ENCODE measurements at places on chromosomes 2 and 18.

- no peak for DNase-seq
Measured at GRCh38 chr2:15494877-15495276, 66.3 kb downstream of the NBAS start.

GRCh38 chr2:232214053-232214452, 164.5 kb upstream of the ALPP start:
- no peak for DNase-seq

DNA sequence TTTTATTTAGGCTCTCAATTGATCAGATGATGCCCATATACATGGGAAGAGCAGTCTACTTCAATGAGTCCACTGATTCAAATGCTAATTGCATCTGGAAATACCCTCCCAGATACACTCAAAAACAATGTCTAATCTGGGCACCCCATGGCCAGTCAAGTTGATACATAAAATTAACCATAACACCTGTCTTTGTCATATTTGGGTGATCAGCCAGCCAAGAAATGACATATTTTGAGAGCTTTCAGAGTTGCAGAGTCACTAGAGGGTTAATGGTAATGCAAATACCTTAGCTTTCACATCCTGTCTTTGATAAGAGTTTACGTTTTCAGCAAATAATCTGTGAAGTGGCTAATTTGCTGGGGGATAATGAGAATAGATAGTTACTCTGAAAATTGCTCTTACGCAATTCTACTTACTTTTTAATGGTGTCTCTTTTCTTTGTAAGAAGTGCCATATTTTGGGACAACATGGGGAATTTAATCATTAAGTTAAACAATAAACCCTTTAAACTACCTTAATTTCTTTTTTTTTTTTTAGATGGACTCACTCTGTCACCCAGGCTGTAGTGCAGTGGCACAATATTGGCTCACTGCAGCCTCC, 49.1 kb downstream of the CCDC195 start:
- DNase-seq, result no peak

- DNase-seq, result no peak
Measured at GRCh38 chr2:16470936-16471490, 194.6 kb downstream of the CYRIA start.

DNA sequence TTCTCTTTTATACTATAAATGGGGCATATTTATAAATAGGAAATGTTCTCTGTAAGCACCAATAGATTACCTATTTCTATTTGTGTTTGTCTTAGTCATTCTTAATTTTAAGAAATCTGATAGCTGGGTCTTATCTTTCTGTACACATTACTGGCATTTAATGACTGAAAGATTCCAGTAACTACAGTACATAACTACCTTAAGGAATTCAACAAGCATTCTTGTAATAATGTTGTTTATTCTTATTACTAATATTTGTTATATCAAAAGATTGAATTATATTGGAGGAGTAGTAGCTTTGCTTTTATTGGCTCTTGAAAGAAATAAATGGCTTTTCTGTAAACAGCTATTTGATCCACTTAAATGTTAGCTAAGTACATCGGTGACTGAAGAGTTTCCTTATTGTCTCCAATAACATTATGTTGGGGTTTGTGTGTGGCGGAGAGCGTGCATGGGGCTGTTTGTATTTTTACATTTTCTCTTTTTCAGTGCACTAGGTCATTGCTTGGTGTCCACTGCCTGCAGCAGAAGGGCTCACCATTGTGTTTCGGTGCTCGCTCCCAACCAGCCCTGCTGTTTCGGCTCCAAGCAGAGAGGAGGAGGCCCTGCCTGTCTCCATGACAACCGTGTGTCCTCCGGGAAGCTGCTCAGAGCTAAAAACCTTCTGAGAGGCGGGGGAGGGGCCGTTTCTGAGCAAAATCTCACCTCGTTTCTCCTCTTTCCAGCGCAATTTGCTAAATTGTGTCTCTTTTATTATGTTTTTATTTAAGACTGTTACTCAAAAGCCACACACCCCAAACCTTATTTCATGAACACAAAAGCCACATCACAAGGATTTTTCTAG, 112.5 kb upstream of the SLC38A11 start:
- DNase-seq, result no peak

DNA sequence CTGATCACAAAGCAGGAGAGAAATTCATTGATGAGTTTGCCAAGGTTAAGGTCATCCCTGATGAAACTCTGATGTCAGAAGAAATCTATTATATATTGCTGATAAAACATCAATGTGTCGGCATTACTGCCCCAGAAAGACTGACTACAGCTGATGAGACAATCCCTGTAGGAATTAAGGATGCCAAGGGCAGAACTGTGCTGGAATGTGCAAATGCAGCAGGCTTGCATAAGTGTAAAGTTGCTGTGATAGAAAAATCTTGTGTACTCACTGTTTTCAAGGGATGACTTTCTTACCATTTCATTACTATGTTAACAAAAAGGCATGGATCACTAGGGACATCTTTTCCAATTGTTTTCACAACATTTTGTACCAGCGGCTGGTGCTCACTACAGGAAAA, 19.7 kb upstream of the MARCO start:
- DNase-seq, result no peak

GRCh38 chr18:34639687-34640086, 70.4 kb upstream of the DTNA start:
- DNase-seq, result no peak

DNA sequence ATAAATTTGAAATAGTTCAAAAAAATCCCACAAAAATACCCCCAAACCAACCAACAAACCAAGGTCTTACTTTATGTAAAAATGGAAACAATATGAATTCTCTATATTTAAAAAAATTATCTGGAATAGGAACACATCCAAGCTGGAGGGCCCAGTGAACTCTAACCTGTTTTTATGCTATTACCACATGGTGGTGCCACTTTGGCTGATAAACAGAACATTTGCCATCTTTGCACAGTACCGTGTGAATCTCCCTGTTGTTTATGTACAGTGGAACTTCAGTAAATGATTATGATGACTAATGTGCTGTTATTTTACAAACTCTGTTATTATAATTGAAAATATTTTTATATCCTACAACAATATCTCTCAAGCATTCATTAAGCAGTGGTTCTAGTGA, 145.3 kb upstream of the SMAD7 start:
- no peak for DNase-seq

DNA sequence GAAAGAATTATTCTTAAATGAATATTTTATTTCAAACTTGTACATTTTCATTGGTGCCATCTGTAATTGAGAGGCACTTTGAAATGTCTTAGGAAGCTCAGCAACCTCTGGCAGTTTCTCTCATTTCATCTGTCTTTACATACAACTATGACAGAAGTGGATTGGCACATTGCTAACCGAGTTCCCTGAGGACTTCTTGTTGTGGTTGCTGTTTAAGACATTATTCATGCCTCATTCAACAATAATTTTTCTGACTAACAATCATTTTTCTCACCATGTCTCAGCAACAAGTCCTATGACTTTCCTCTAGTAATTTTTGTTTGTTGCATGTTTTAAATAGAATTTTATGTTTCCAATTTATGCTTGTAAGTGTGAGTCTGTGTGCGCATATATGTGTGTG, 284.0 kb upstream of the CWC22 start:
- no peak for DNase-seq

DNA sequence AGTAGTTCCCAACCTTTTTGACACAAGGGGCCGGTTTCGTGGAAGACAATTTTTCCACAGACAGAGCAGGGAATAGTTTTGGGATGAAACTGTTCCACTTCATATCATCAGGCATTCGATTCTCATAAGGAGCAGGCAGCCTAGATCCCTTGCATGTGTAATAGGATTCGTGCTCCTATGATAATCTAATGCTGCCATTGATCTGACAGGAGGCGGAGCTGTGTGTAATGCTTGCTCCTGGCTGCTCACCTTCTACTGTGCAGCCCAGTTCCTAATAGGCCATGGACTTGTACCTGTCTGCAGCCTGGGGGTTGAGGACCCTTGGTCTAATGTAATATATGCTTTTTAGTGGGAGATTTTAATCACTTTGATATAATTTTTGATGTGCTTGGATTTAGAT, 188.7 kb upstream of the KLHL14 start:
- DNase-seq, result no peak

- no peak for DNase-seq
Measured at GRCh38 chr2:238505119-238505891, 78.6 kb downstream of the ASB1 start.

- DNase-seq, result peak; percentile 34
Measured at GRCh38 chr2:105329561-105330495, at the start of gene TGFBRAP1. TSS of gene TGFBRAP1 (minus strand) at chr2:105329735. CDS start at chr2:105308301, 21,434 bp downstream.
